SK-N-DZ (cell line): ENCODE measurements at places on chromosomes 16 and 17.

GRCh38 chr16:17568239-17568638, 97.5 kb upstream of the XYLT1 start:
- no peak for DNase-seq

DNA sequence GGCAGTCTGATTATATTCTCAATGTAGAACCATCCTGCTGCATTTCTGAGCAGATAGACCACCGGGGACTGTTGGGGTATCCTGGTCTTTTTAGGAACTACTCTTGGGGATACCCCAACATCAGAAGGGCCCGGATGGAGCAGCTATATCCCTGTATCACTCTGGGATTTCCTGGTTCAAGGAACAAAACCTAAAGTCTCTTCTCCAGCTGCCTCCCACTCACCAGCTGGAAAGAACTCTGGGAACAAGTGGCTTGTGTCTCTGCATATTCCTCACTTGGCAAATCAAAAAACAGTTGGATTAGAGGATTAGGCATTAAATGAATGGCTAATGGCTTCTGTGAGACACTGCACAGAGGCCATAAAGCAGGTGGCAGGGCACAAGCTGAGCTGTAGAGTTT, 62.3 kb upstream of the HS3ST2 start:
- no peak for DNase-seq

GRCh38 chr16:84746875-84747274, 47.1 kb downstream of the USP10 start:
- no peak for DNase-seq

- peak; percentile 77 for DNase-seq
These were observed at the start of gene ZNF778 for GRCh38 chr16:89217388-89218191. TSS of gene ZNF778 (plus strand) at chr16:89217703. CDS start at chr16:89221128, 3,425 bp downstream.

DNA sequence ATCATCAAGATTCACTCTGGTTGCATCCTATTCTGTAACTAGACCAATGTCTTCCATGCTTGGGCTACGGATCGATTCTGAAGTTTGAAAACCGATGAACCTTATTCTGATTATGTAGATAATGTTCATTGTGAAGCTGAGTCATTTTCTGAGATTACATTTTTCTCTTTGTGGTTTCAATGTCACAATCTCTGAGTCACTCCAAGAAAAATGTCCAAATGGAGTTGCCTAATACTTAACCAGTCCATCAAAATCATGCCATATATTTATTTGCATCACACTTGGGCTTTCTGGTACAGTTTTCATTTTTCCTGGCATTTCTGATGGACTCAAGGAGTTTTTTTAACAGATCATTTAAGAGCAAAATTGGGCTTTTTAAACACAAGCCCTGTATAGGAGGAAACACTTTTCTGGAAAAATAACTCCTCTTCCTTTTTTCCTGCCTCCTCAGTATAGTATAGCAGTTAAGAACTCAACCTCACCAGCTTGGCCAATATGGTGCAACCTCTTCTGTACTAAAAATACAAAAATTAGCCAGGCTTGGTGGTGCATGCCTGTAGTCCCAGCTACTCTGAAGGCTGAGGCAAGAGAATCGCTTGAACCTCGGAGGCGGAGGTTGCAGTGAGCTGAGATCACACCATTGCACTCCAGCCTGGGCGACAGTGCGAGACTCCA, 17.5 kb downstream of the CACNG3 start:
- DNase-seq: no peak

- no peak for DNase-seq
These were observed 147.0 kb downstream of the SLC39A11 start for GRCh38 chr17:72945473-72945872.

DNA sequence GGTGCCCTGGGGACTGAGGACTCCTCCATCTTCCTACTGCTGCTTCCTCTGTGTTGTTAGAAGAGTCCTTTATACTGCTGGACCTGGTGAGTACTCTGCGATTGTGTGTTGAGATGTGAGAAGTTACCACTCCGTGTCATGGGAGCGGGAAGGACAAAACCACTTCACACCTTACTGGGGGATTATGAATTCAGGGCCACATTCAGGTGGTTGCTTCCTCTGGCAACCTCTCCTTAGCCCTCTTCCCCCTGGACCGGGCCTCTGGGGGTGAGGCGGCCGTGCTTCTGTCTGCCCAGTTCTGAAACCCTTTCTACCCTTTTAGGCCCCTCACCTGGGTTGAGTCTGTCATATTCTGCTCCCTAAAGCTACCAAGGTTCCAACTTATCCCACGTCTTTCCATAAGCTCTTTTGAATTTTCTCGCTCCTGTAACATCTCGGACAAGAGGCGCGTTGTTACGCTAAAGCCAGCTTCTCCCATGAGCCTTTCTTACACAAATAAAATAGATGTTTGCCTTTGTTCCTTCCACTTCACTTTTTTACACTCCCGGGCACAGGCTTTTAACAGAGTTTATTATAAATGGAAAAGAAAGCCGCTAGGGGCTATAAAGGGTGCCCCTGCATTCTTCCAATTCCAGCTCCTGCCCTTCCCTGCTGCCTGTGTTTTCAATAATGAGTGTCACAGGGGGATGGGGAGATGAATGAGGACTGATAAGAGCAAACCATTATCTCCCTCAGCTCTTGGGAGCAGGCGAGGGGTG, 20.7 kb upstream of the CDH13 start:
- no peak for DNase-seq

DNA sequence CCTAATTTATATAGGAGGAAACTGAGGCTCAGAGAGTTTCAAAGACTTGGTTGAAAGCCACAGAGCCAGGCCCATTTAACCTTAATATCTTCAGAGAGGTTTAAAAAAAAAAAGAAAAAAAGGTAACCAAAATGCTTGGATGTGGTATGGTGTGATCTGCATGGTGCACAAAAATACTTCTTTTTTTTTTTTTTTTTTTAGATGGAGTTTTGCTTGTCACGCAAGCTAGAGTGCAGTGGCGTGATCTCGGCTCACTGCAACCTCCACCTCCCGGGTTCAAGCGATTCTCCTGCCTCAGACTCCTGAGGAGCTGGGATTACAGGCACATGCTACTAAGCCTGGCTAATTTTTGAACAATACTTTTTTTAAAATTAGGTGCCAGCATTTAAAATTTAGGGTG, 101.8 kb downstream of the XYLT1 start:
- no peak for DNase-seq

- no peak for DNase-seq
These were observed 4.6 kb downstream of the SLC12A4 start for GRCh38 chr16:67963662-67964321.

- DNase-seq: peak; percentile 0
These were observed 9.0 kb downstream of the KRTAP9-7 start for GRCh38 chr17:41284546-41284945.

DNA sequence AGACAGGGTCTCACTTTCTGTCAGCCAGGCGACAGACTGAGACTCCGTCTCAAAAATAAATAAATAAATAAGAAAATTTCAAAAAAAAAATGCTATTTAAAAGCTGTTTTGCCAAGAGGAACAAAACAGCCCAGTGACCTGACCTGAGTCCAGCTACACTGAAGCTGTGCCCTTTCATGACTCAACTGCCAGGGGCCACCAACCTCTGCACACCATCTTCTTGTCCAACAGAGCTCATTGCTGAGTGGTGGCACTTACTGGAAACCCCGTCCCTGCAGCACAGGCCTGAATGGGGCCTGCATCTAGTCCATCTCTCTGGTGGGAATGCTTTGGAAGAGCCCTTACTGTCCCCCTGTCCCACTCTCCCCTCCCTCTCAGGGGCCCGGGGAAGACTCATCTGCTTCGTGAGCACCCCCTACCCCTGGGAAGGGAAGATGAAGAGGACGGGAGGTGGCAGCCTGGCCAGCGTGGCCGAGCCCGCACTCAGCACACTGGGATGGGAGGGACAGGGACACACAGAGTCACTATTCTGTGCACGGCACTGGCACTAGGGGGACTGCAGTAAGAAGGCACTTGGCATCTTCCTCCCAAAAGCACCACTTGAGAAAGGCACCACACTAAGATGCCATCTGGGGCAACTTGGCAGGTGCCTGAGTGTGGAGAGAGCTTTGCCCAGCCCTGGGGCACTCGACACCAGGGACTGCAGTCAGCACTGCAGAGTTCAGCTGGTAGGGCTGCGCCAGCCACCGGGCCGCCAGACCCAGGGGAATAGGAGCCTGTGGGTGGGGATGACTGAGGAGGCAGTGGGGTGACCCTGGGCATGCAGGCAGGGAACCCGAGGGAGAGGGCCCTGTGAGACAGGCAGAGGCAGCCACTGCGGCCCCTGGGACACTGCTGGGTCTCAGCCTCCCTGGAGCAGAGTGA, 13.5 kb downstream of the FBXO31 start:
- no peak for DNase-seq

GRCh38 chr17:39064819-39065218, 86.6 kb downstream of the PLXDC1 start:
- no peak for DNase-seq

DNA sequence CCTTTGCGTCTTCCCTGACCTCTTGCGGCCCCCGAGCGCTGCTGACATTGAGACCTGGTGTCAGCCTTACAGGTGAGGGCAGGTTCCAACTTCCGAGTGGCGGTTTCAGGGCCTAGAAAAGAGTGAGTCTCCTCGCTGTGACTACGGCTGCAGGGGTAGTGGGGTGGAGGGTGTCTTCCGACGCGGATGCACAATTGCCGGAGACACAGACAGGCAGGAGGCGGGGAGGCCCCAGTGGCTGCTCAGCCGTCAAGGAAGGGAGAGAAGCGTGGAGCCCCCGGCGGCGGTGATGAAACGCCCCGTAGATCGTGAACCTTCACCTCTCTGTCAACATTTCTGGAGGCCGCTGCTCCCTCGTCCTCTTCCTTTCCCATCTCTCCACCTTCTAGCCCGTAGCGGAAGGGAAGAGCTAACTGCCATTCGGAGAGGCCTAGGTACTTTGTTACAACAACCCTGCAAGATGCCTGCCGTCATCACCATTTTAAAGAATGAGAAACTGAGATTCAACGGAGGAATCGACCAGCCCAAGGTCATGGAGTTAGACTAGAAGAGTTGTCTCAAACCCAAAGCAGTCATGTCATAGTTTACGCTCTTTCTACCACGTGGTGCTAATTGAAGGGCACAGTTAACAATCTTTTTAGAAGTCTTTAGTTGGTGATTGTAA, 485 bp downstream of the DNAJA3 start:
- DNase-seq: no peak

DNA sequence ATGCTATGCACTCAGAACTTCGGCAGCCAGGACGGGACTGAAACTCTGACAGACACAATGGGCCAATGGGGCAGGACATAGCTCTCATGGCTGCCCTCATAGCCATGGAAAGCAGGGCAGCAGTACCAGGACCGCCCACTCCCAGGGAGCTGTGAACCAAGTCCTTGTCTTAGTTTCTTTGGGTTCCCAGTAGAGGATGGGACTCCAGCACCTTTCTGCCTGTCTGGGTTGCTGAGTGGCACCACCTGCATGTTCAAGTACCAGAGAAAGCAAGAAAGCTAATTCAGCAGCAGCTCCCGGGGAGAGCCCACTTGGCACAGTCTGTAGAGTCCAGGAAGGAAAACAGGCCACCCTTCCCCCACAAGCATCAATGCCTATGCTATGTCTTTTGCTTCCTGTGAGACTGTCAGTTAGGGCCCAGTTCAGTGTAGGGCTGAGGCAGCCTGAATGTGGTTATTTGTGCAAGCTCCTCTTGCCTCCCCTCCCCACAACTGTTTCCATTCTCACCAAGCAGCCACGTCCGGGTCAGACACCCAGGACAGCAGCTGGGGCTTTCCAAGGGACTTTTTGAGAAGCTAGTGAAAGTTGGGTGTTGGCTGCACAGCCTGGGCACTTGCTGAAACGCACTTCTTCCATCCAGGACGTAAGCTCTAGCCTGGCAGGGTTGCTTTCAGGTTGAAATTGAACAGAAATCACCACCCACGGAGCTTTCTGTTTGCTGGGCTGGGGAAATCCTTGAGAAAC, 7.8 kb downstream of the SUPT4H1 start:
- no peak for DNase-seq

DNA sequence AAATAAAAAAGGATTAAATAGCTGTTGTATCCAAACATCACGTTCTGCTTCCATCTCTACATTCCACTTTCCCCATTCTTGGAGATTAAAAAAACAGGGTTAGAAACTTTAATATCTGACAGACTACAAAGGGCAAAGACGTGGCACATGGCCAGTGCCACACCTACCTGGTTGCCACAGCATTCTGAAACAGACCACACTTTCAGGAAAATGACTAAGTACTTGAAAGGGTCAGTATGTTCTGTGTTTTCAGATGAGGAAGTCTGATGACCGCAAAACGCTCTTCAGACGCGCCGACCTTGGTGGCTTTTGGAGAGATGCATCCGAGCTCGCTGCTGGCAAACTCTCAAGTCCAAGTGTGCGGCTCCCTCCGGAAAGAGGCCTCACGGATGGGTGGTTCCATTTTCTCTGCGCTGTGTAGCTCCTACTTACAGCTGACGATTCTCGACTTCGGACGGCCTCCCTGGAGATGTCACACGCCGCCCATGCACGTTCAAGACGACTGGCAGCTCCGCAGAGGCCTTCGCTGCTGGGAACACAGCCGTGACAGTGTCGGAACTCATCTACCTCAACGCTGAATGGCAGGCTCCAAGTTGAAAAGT, 15.5 kb downstream of the MAP1LC3B start:
- no peak for DNase-seq
